ENCODE measurements at places on chromosomes 2 and 18. TPM values are rescaled to one million over a fixed set of nuclear protein-coding genes. Genes with fewer than 3 reads are reported as not detected.

The DNAJC5G gene
- not detected for total RNA-seq

The ANKRD30BL gene
- total RNA-seq: not detected

The GREB1L gene
- not detected for total RNA-seq

DNA sequence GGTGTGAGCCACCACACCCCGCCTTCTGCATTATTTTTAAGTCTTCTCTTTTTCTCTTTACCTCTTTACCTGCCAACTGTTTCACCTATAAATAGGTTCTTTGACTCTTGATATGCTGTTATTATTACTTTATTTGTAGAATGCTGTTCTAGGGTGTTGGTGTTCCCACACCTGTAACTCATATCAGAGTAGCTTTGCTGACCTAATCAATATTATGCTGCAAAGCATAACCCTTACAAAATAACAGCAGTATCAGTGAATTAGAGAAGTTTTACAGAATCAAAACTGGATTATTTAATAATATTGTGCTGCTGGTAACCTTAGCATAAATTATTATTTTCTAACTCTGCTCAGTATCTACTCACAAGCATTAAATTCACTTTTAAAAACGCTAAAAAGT, 161.5 kb downstream of the FIGN start:
- H3K4me1 ChIP-seq: no peaks in the 10 kb centered on the region
- no peak overlapping the region for H3K27ac ChIP-seq
- H3K4me3 ChIP-seq: no peak overlapping the region
- no peaks in the 10 kb centered on the region for H3K27me3 ChIP-seq

- H3K36me3 ChIP-seq: no peaks in the 10 kb centered on the region
- no peak overlapping the region for H3K4me3 ChIP-seq
- H3K4me1 ChIP-seq: no peaks in the 10 kb centered on the region
- H3K27me3 ChIP-seq: peaks cover under 1% of the 10 kb centered on the region
- no peak overlapping the region for H3K27ac ChIP-seq
Measured at GRCh38 chr18:37476182-37476581, 89.4 kb downstream of the CELF4 start.

GRCh38 chr2:42854207-42854818, 61.9 kb upstream of the HAAO start:
- H3K36me3 ChIP-seq: no peaks in the 10 kb centered on the region
- DNase-seq: no peak

DNA sequence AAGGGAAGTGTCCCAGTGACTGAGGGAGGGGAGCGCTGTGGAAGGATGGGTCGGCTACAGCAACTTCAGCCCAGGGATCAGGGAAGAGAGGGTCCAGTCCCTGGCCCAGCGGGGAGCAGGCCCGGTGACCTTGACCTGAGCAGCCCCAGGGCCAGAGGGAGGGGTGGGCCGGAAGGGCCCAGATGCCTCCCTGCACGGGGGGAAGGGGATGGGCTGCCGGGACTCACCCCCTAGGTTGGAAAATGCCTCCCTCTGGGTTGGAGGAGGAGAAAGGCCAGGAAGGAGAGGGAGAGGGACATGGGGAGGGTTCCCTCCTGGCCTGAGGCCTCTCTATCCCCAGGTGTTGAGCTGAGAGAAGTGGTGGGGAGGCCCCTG, 19.8 kb downstream of the GPC1 start:
- H3K36me3 ChIP-seq: no peaks in the 10 kb centered on the region
- no peak overlapping the region for H3K27ac ChIP-seq
- peaks cover 29% of the 10 kb centered on the region for H3K27me3 ChIP-seq

GRCh38 chr18:62457877-62458276, 64.9 kb upstream of the ZCCHC2 start:
- no peak overlapping the region for H3K4me3 ChIP-seq
- H3K36me3 ChIP-seq: no peaks in the 10 kb centered on the region
- H3K4me1 ChIP-seq: peaks cover 12% of the 10 kb centered on the region

DNA sequence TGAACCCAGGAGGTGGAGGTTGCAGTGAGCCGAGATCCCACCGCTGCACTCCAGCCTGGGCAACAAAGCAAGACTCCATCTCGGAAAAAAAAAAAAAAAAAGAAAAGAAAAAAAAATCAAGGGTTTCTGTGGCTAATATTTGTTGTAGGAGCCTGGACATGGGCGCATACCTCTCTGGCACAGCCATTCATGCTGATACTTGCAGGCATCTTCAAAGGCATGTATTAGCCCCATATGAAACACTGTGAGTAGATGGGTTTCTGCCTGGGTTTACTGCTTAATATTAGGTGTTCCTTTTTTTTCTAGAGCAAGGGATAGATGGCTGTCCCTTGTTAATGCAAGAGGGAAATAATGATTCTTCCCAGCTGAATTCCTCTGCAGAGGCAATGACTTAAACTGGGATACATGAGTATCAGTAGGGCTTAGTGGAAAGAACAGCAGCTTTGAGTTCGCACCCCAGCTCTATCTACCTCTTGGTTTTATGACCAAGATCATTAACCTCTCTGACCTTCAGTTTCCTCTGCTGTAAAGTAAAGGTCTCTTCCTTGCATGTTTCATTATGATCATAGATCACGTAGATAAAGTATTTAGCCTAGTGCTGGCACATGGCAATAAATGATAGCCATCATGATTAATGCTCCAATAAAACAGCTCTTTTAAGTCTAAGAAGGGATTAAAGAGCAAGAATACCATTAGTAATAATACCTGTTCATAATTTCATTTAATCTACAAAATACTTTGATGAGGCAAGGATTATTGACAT, 4.5 kb upstream of the ATL2 start:
- no peak overlapping the region for H3K4me3 ChIP-seq
- H3K27me3 ChIP-seq: no peaks in the 10 kb centered on the region
- DNase-seq: no peak
- H3K36me3 ChIP-seq: no peaks in the 10 kb centered on the region
- no peak overlapping the region for H3K27ac ChIP-seq
- H3K4me1 ChIP-seq: peaks cover 31% of the 10 kb centered on the region

DNA sequence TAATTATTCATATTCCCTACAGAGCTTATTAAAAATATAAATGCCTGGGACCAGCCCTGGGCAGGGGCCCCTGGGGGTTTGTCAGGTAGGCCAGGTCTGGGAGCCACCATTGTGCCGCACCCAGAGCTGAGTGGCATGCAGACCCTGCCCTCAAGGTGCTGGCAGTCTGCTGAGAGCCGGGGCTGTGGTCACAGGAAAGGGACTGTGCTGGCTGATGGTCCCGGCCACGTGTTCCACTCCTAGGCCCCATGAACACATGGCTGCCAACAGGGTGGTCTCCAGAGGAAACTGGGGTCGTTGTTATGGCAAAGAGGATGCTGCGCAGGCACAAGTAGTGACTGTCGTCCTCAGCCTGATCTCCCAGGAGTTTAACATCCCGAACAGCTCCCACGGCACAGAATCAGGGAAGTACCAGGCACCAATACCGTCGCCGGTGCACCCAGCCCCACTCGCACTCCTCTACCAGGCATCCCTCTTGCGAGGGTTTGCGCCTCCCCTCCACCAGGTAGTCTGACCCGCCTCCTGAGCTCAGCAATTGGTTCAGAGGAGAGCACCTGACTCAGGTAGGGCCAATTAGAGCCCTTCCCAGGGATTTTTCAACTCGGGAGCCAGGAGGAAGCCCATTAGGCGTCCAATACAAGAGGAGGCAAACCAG, 39.2 kb upstream of the BIN1 start:
- no peaks in the 10 kb centered on the region for H3K36me3 ChIP-seq
- H3K27me3 ChIP-seq: no peaks in the 10 kb centered on the region
- DNase-seq: no peak
- H3K27ac ChIP-seq: no peak overlapping the region
- no peak overlapping the region for H3K4me3 ChIP-seq
- H3K4me1 ChIP-seq: no peaks in the 10 kb centered on the region

DNA sequence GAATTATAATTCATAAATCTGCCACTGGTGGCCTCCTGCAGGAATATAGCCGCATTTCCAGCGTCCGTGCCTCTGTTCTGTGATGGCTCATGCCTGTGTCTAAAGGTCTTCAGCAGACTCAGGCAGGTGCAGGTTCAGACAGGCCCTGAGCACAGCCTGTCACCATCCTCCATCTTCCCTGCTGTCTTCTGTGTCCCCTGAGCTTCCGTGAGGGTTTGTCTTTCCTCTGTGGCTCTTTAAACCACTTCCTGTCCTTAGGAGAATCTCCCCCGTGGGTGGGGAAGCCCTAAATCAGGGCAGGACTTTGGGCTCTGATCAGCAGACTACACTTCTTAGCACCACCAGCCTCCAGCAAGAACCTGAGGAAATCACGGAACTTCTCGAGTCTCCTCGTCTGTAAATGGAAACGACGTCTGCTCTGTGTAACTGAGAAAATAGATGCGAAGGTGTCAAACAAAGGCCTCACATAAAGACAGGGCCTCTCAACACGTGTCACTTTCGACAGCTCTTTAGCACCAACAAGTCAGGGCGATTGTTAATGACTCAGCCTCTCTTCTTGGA, 24.1 kb upstream of the NFATC1 start:
- DNase-seq: no peak
- no peaks in the 10 kb centered on the region for H3K27me3 ChIP-seq
- no peak overlapping the region for H3K4me3 ChIP-seq
- no peaks in the 10 kb centered on the region for H3K36me3 ChIP-seq

DNA sequence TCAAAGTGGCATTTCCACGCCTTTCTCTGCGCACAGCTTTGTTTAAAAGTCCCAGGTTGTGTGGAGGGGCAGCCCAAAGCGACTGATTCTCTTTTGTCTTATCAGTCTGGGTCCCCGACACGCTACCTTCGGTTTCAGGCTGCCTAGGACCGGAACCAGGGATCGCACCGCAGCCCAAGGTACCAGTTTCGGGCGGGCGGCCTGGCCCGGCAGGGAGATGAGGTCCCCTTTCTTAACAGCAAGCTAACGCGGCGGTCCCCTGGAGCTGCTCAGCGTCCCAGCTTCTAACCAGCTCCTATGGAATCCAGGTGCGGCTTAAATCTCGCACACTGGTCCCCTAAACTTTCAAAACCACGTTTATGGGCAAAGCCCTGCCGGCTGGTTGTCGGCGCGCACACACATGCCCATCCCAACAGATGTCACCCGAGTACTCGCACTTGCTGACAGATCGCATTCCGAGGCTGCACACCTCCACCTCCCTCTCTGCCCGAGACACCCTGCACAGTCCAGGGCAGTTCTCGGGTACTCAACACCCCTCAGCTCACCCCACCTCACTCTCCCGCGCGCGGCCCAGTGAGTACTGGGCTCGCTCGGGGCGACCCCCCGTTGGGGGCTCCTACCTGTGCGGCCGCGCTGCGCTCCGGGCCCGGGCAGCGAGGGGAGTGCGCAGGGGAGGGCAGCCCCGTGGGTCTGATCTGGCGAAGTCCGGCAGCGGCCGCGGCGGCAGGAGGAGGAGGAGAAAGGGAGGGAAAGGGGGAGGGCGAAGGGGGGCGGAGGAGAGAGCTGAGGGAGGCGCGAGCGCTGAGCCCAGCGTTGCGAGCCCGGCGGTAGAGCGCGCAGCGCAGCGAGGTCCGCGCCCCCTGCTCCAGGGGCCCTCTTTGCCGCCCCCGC, at the start of gene EFEMP1:
Gene EFEMP1 (minus strand): TSS at position 692 of the 891 bp plus-strand sequence. CDS start 1,342 bp downstream, outside the sequence.
- H3K27ac ChIP-seq: no peak within 1 kb of the TSS
- H3K4me3 ChIP-seq: peak within 1 kb of the TSS; percentile 44
- peaks cover 51% of the 10 kb centered on the region for H3K27me3 ChIP-seq
- DNase-seq: no peak
- peaks cover 6% of the 10 kb centered on the region for H3K4me1 ChIP-seq

All from activated T-cell treated with anti-CD3 and anti-CD28 coated beads, Interleukin-2, amount 50 U/mL, for 72 hours (primary cell).